ENCODE measurements at places on chromosomes 7 and 10.
A peak's percentile ranks its signal among the peaks of the same experiment; 100 is the strongest.

- peak; percentile 38 for DNase-seq
Observed at GRCh38 chr10:89332123-89332633, 4.4 kb downstream of the IFIT3 start.

GRCh38 chr7:144011458-144012230, 11.5 kb downstream of the OR6B1 start:
- no peak for DNase-seq

DNA sequence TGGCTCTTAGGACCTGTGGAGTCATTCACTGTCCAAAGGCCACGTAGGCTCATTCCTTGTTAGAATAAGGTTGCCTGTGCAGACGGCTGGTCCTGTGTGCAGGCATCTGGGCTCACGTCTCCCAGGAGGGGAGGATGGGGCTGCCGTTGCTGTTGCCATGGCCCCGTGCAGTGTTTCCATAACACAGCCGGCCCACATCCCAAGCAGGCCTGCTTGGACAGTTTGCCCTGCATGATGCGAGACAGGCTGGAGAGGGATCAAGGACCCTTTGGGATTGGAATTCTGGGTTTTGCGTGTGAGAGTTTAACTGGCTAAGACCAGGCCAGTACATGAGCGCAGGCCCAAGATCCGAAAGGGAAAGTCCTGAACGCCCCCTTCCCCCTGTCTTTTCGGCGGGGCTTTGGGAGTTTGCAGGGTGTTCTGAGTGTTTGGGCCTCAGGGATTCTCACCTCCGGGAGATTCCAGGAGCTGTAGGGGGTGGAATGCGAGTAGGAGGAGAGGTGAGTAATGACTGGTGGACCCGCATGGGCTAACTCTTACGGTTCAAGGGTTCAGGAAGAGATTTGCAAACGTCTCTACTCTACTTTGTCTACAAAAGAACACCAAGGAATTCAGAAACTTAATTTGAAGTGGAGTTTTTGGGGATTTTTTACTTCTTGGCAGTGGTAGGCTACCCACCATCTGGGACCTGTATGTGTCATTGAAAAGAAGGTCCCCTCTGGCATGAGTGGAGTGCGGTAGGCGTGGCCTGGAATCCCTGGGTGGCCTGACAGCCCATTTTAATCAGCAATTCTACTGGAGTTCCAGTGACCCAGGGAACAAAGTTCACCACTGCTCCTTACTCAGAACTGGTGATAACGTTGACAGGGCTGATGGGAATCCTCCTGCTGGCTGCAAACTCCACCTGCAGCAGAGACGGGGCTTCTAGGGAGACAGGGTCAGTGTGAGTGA, 125.4 kb downstream of the ITIH5 start:
- DNase-seq, result no peak

- DNase-seq, result no peak
Observed at GRCh38 chr10:96125142-96125515, 5.0 kb upstream of the ZNF518A start.

- DNase-seq, result no peak
Observed at GRCh38 chr10:36448760-36449691, 676.4 kb upstream of the ANKRD30A start.

DNA sequence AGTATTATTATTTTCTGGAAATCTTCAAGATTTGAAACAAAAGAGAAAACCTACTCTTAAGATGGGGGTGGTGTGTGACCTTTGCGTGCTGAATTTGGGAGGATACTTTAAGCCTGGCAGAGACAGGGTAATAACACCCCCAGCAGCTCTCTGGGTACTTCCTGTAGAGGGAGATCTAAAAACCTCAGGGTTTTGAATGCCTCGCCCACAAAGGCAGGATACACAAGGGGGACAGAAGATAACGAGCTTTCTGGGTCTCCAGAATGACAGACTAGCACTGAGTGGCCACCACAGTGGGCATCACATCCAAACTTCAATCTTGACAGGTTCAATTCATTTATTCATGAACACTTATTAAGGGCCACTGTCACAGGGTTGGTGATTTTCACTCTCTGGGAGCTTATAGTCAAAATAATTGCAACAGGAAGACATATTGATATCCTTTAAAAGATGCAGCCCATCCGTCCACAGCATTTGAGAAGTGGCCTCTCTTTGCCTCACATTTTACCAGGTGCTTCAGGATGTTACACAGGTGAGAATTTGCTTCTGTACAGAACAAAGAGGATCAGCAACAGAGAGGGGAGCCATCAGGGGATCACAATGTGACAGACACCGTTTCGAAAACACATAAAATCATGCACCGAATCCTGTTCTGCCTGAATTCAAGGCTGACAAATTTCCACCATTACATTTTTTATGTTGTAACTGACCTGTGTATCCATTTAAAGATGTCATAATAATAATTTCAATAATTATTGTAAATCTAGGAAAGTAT, 14.3 kb downstream of the CPA1 start:
- DNase-seq, result no peak

DNA sequence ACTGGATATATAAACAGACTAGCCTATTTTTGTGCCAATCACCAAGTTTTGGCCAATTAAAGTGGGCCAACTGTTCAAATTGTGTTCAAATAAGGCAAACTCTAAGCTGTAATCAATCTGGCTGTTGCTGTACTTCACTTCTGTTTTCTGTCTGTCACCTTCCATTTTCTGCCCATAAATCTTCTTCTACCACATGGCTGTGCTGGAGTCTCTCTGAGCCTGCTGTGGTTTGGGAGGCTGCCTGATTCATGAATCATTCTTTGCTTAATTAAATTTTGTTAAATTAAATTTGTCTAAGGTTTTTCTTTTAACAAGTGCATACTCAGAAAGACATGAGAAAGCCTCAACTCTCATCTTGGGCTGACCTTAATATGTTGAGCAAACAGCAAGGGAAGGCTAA, 172.6 kb upstream of the VIPR2 start:
- DNase-seq, result no peak

GRCh38 chr10:62694537-62695126, 109.9 kb upstream of the ADO start:
- DNase-seq, result no peak

DNA sequence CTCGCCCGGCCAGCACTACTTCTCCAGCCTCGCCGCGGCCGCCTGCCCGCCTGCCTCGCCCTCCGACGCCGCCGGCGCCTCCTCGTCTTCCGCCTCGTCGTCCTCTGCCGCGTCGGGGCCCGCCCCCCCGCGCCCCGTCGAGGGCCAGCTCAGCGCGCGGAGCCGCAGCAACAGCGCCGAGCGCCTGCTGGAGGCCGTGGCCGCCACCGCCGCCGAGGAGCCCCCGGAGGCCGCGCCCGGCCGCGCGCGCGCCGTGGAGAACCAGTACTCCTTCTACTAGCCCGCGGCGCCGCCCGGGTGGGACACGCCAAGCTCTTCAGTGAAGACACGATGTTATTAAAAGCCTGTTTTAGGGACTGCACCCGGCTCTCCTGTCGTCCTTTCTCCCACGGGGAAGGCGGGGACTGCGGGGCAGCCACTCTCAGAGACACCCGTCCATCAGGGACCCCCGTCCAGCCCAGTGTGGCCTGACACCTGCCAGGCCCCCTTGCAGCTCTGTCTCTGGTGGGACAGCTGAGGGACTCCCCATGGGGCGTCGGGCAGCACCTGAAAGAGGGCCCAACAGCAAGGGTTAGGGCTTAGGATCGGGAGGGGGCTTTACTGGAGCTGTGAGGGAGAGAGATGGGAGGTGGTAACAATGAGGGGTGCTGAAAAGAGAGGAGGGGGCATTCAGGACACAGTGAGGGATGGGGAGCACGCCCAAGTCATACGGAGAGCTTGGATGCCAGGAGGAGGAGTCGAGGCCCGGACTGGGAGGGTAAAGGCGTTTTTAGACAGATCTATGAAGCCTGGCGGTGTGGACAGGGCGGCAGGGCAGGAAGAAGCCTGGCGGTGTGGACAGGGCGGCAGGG, 34.7 kb downstream of the SPDYE6 start:
- DNase-seq, result peak; percentile 24

DNA sequence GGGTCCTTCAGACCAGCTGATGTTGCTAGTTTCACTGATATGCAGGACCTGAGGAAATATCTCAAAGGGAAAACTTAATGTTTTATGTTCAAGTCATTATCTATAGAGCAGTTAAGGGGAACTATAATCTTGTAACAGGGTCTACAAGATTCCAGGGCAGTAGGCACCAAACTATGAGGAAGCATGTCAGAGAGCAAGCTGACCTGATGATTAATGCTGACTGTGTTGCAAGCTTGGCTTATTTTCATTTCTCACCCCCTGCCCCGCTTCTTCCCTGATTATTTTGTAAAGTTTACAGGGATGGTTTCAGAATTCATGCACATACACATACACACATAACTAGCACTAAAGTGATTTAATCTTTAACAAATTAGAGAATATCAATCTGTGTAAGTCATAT, 84.3 kb upstream of the CACNA2D1 start:
- DNase-seq, result no peak

- no peak for DNase-seq
Observed at GRCh38 chr7:72674394-72674793, 153.6 kb downstream of the TYW1B start.

DNA sequence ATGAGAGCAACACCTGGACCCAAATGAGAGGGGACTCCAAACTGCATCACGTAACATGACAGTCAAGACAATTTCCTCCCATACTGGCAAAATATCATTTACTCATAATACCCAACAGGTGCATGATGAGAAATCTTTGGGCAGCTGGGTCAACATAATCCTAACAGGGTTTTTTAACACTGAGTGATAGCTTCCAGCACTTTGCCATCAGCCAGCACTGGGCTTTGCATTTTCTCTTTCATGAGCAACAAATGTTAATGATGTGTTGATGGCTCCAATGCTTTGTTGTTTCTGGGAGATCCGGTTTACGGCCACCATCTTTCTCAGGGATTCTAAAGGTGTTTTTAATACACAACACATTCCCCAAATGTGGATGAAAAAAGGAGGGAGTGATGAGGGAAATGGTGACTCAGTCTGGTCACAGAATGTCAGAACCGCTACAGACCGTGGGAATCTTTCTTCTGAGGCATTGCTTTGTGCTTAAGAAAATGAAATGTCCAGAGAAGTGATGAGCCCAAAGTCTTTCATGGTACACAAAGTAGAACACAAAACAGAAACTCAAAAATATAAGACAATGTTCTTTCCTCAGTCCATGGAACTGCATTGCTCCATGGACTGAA, 705.7 kb upstream of the IGFBP3 start:
- DNase-seq, result no peak

DNA sequence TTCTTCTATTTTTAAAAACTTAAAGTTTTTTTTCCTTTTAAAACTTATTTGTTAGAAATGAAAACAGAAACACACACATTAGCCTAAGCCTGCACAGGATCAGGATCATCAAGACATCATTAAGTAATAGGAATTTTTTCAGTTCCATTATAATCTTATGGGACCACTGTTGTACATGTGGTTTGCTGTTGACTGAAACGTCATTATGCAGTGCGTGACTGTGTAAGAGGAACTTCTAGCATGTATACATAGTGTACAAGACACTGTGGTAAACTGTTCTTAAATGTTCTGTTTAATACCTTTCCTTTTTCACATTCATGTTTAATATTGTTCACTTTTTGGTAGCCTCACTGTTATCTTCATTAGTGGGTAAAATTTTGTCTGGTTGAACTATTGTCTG, 12.1 kb downstream of the ENTPD7 start:
- DNase-seq, result no peak

DNA sequence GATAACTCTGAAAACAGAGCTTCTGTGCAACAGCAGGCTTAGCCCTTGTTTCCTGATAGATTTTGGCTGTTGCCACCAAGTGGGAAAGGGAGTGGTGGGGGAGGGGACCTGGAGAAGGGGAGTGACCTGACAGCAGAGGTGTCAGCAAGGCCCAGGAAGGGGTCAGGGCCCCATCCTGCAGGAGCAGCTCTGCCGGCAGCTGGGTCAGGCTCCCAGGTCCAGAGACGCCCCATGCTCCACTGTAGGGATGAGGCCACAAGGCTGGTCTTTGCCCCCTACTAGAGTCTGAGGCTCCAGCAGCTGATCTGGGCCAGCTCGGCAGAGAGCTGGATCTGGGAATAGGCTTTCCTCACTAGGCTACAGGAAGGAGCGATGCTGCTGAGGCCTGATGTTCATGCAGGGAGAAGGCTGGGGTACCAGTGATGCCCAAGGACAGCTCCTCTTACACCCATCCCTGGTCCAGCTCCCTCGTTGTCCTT, 44.0 kb upstream of the ZMIZ1 start:
- DNase-seq, result no peak

GRCh38 chr10:130871406-130871805, 440.1 kb downstream of the TCERG1L start:
- DNase-seq, result no peak

GRCh38 chr7:98187138-98187502, 24.1 kb upstream of the BHLHA15 start:
- DNase-seq, result no peak

- no peak for DNase-seq
Observed at GRCh38 chr7:158975526-158976467, 119.4 kb downstream of the DYNC2I1 start.

- no peak for DNase-seq
Observed at GRCh38 chr10:29127037-29127700, 161.7 kb upstream of the LYZL1 start.

- no peak for DNase-seq
Observed at GRCh38 chr7:8105449-8106095, 137.0 kb downstream of the GLCCI1 start.

- no peak for DNase-seq
Observed at GRCh38 chr7:105742787-105743186, 133.6 kb downstream of the ATXN7L1 start.

DNA sequence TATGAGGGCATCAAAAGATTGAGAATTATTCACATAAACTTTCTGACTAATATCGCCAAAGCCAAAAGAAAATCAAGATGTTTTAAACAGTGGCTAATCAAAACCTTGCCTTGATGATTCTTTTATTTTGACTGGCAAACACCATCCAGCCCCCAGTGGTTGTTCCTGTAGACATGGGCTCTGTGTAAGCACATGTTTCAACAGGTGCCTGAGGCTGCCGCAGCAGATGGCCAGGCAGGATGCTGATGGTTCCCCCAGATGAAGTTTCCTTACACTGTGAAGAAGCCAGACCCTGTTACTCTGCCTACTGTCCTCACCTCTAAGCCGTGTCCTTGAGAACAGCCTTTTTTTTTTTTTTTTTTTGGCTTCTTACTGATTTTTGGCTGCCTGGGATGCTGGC, 146.5 kb downstream of the RAB11FIP2 start:
- DNase-seq, result no peak

DNA sequence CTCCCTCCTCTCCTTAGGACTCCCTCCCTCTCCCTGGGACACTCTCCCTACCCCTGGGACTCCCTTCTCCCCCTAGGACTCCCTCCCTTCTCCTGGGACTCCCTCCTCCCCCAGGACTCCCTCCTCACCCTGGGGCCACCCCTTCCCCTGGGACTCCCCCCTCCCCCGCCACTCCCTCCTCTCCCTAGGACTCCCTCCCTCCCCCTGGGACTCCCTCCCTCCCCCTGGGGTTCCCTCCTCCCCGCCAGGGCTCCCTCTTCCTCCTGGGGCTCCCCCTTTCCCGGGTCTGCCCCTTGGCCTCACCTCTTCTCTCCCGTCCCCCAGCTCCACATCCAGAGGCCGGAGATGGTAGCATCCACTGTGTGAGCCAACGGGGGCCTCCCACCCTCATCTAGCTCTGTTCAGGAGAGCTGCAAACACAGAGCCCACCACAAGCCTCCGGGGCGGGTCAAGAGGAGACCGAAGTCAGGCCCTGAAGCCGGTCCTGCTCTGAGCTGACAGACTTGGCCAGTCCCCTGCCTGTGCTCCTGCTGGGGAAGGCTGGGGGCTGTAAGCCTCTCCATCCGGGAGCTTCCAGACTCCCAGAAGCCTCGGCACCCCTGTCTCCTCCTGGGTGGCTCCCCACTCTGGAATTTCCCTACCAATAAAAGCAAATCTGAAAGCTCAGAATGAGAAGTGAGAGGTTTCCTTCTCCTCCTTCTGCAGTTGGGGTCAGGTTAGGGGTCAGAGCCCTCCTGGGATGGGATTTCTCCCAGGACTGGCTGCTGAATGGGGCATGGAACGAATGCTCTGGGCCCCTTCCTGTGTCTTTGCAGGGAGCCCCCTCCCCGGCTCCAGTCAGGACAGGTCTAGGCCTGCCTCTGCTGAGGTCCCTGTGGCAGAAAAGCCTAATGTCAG, 1.4 kb upstream of the MUC17 start:
- no peak for DNase-seq
